ENCODE measurements at places on chromosomes 2 and 18.
A peak's percentile ranks its signal among the peaks of the same experiment; 100 is the strongest.

DNA sequence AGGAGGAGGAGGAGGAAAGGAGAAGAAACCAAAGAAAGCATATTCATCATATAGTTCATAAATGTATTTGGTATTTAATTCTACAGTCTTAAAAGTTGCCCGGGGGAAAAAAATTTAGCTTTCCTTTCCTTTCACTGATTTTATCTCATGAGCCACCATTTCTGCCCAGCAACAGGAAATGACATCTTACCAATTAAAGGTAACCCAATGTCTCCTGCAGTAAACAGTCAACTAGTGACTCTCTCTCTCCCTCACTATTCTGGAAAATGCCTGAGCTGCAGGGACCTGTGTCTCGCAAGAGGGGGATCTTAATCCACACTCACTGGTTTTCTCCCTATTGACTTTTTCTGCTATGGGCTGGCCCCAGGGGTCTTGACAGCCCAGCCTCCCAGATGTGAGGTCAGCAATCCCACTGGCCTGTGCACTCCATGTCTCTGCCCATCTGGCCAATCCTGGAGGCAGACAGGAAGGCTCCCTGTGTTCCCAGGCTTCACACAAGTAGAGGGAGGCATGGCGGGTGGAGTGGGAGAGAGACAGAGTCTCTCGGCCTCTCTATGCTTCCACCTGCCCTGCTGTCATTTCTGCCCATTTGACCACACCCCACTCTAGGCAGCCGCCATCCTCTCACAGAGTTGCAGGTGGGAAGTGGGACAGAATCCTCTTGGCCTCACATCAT, 85.4 kb upstream of the CABLES1 start:
- no peaks in the 10 kb centered on the region for H3K36me3 ChIP-seq
- peaks cover 16% of the 10 kb centered on the region for H3K4me1 ChIP-seq
- H3K4me3 ChIP-seq = no peak overlapping the region
- H3K27ac ChIP-seq = no peak overlapping the region
- no peaks in the 10 kb centered on the region for H3K27me3 ChIP-seq

DNA sequence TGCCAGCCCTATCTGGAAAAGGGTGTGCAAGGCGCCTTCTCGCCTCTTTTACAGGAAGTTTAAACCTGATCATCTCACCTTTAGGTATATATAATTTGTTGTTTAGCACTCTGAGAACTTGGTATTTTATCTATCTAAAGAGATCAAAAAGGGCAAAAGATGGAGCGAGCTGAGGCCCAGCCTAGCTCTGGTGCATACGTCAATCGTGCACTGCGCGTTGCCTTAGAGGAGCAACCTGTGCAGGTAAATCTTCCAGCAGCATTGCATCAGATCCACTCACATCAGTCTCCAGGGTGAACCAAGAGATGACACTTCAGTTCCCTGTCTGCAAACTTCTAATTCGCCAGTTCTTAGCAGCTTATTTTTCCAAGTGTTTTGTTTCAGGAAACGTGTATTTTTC, 15.4 kb downstream of the BCL11A start:
- H3K27me3 ChIP-seq = peaks cover 33% of the 10 kb centered on the region
- H3K36me3 ChIP-seq = no peaks in the 10 kb centered on the region
- no peak overlapping the region for H3K27ac ChIP-seq
- DNase-seq = no peak
- peaks cover 20% of the 10 kb centered on the region for H3K4me1 ChIP-seq
- no peak overlapping the region for H3K4me3 ChIP-seq

DNA sequence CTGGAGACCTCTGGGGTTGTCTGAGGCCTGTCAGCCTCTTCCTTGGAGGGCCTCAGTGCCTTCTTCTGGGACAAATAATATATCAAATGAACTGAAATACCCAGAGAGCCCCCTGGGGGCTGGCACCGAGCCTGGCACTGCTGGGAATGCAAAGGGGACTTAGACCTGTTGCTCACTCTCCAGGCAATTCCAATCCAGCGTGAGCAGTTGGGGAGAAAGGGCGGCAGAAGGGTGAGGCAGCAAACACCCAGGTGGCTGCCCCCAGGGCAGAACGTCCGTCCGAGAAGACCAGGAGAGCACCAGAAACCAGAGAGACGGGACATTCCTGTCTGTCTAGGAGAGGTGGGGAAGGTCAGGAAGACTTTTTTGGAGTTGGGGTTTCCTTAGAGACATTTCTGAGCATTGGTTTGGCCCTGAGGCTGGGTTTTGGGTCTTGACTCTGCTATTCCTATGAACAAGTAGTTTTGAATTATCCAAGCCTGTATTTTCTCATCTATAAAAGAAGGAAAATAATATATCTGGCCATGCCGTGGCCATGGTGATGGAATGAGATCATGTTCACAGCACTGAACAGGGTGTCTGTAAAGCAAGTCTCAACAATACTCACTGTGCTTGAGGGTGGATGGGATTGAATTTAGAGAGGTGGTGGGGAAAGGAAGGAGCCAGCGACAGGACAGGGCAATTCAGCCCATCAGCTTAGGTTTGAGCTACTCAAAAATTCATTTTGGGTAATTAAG, 44.3 kb upstream of the ZBTB7C start:
- H3K4me1 ChIP-seq = peaks cover 7% of the 10 kb centered on the region
- H3K36me3 ChIP-seq = no peaks in the 10 kb centered on the region
- no peaks in the 10 kb centered on the region for H3K27me3 ChIP-seq
- no peak overlapping the region for H3K4me3 ChIP-seq

- no peaks in the 10 kb centered on the region for H3K27me3 ChIP-seq
- no peak for DNase-seq
- no peak overlapping the region for H3K27ac ChIP-seq
- H3K4me1 ChIP-seq = peaks cover 14% of the 10 kb centered on the region
- H3K36me3 ChIP-seq = peaks cover 32% of the 10 kb centered on the region
Observed at GRCh38 chr18:3279201-3280185, 17.6 kb downstream of the MYL12B start.

DNA sequence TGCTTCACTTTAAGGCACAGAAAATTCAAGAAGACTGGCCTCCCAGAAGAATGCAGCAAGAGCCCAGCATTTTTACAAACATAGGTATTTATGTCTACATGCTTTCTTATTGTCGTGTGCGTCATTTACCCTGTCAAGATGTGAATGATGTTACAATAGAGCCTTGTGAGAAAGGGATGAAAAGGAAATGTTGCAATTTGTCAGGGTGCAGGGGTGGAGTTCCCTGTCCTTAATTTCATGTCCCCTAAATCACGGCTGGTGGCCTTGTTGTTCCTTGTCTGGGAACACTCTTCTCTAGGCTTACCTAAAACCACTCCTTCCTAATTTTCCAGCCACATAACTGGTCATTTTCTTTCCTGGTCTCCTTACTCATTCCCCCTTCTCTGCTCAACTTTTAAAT, 194.2 kb downstream of the TXNL1 start:
- no peaks in the 10 kb centered on the region for H3K27me3 ChIP-seq
- no peak overlapping the region for H3K4me3 ChIP-seq
- DNase-seq = no peak
- peaks cover 36% of the 10 kb centered on the region for H3K4me1 ChIP-seq

DNA sequence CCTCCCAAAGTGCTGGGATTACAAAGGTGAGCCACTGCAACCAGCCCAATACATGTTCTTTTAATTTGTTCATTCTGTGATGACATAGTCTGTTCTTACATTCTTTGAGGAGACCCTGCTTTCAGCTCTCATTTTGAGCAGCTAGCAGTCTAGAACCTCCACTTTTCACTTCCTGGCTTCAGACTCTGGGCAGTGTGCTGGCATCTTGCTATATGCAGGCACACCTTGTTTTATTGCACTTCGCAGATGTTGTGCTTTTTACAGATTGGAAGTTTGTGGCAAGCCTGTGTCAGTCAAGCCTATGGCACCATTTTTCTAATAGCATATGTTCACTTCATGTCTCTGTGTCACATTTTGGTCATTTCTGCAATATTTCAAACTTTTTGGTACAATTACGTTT, 72.4 kb downstream of the PRKCE start:
- no peak overlapping the region for H3K4me3 ChIP-seq
- no peaks in the 10 kb centered on the region for H3K36me3 ChIP-seq
- no peak overlapping the region for H3K27ac ChIP-seq
- H3K27me3 ChIP-seq = no peaks in the 10 kb centered on the region
- no peak for DNase-seq

- H3K27me3 ChIP-seq = no peaks in the 10 kb centered on the region
- no peaks in the 10 kb centered on the region for H3K4me1 ChIP-seq
- DNase-seq = no peak
- no peaks in the 10 kb centered on the region for H3K36me3 ChIP-seq
- H3K27ac ChIP-seq = no peak overlapping the region
- no peak overlapping the region for H3K4me3 ChIP-seq
Observed at GRCh38 chr2:70367722-70368323, 66.0 kb upstream of the FAM136A start.

- DNase-seq = no peak
- no peak overlapping the region for H3K4me3 ChIP-seq
- no peaks in the 10 kb centered on the region for H3K4me1 ChIP-seq
- H3K27me3 ChIP-seq = no peaks in the 10 kb centered on the region
- H3K36me3 ChIP-seq = no peaks in the 10 kb centered on the region
Observed at GRCh38 chr2:26887151-26887550, 39.2 kb downstream of the DPYSL5 start.

DNA sequence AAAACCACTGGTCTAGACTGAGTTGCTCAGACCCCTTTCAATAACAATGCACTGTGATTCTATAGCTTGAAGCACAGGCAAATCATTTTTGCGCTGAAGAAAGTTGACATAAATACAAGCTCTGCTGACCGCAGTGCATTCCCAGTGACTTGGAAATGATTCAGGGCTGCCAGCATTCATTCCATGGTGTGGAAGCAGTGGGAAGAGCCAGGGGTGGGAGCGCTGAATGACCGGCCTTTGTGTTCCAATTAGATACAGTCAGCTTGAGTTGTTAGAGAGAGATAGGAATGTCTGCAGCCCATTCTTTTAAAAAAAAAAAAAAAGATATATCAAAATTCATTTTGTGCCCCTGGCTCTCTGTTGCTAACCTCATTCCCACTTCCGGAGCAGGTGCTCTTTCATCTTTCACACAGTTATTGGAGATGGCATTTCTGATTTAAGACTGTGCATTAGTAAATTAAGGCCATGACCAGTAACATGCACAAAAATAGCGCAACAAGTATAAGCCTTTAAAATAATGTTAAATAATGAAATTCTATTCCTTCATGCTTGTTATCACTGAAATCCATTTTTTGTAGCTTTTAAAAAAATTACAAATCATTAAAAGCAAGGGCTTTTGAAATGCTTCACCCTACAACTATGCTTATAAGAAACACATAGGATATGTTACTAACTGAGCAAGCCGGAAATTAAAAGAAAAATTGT, 59.4 kb upstream of the CTLA4 start:
- no peaks in the 10 kb centered on the region for H3K36me3 ChIP-seq
- no peaks in the 10 kb centered on the region for H3K27me3 ChIP-seq
- no peaks in the 10 kb centered on the region for H3K4me1 ChIP-seq

GRCh38 chr18:48928787-48929186, 22.0 kb downstream of the SMAD7 start:
- no peaks in the 10 kb centered on the region for H3K27me3 ChIP-seq
- H3K4me3 ChIP-seq = no peak overlapping the region
- peaks cover 11% of the 10 kb centered on the region for H3K36me3 ChIP-seq
- peak; percentile 65 for DNase-seq
- peaks cover 99% of the 10 kb centered on the region for H3K4me1 ChIP-seq

DNA sequence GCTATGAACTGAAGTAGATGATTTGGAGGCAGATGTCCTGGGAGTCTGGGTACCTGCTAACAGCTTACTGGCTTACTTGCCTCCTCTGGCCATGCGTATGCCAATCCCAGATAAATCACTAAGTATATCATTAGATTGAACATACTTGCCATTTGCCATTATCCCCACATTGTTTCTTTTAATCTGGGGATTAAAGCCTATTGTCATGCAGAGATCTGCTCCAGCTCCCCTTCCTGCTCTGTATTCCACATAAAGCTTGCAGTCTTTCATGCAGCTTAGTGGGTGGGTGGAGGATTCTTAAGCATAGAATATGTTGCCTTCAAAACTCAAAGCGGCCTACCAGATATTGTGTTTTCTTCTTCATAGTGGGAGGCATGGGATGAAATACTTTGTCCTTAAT, 311.8 kb upstream of the MMADHC start:
- H3K4me1 ChIP-seq = no peaks in the 10 kb centered on the region
- no peak overlapping the region for H3K4me3 ChIP-seq
- no peak for DNase-seq
- no peak overlapping the region for H3K27ac ChIP-seq

GRCh38 chr2:46050489-46050888, 246.7 kb upstream of the EPAS1 start:
- H3K4me3 ChIP-seq = no peak overlapping the region
- no peaks in the 10 kb centered on the region for H3K4me1 ChIP-seq
- no peaks in the 10 kb centered on the region for H3K27me3 ChIP-seq
- DNase-seq = no peak

DNA sequence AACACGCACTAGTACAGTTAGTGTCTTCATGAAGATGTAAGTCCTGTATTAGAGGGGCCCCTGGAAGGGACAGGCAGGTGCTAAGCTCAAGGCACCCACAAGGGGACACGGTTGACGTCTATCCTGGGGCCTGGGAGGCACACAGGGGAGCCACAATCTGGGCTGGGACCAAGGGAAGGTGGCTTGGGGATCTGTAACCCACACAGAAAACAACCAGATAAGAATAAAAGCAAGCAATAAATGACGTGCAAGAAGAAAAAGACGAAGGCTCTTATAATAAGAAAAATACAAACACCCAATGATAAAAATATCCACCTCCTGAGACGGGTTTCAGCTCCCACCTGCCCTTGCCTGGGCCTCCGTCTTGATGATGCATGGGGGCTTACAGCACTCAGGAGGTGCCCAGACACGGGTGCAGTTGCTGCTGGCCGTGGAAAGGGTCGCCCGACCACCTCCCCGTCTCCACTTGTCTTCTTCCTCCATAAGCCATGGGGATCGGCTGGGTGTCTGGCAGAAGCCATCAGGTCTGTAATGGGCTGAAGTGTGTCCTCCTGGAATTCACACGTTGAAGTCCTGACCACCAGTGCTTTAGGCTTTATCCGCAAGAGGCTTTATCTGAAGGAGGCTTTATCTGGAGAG, 73.9 kb downstream of the TWIST2 start:
- no peak overlapping the region for H3K27ac ChIP-seq
- peaks cover 16% of the 10 kb centered on the region for H3K27me3 ChIP-seq
- no peaks in the 10 kb centered on the region for H3K4me1 ChIP-seq
- no peak for DNase-seq

Measured in heart right ventricle (tissue), 16 donors.